Testis (tissue), 5 donors: ENCODE measurements at places on chromosomes 13 and 19.

DNA sequence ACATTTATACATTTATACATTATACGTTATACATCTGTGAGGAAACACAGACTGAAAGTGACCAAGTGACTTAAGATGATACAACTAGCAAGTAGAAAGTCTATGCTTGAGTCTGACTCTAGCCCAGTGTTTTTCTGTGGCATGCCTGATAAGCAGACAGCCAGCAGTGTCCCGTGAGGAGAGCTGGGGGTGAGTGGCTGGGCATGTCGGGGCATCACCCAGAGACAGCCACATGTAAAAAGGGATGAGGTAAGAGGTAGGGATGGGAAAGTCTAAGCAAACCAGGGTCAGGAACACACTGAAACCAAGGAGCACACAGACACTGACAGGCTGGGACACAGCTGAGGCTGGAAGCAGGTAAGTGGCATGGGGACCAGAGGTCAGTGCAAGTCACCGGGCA is 333.2 kb downstream of the FOXO1 start:
- DNase-seq, result no peak

- DNase-seq, result peak; percentile 83
These were observed 20.0 kb downstream of the XRCC1 start for GRCh38 chr19:43555185-43555770.

DNA sequence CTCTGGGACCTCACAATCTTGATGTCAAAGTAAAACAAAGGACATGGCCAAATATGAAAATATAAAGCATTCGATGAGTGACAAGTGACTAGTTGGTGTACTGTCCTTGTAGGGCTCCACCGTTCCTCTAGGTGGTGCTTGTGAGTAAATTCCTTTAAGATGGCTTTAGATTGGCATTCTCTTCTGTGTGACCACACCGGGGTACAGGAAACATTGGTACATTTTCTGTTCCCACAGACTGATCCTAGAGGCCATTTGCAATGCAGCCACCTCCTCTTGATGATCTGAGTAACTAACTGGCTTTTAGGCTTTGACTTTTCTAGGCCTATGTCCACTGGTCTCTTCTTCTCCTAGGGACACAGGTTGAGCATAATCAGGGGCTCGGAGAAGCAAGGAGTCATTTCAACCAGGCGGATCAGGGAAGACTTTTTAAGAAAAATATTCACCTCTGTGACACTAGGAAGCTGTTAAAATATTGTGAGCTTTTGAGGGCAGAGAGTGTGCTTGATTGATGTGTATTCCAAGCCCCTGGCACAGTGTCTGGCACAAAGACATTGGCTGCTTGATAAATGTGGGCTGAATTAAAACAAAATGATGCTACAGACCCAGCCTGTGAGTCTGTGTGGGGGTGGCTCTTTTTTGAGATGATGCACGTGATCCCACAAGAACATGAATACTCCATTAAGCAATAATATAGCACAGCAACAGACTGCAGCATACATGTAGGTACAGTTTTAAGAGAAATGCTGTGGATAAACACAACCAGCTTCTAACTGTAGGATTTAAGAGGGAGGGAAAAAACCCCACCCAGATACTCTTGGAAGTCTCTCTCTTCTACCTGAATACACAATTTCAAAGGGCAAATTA is 21.0 kb downstream of the EPSTI1 start:
- DNase-seq, result peak; percentile 65

DNA sequence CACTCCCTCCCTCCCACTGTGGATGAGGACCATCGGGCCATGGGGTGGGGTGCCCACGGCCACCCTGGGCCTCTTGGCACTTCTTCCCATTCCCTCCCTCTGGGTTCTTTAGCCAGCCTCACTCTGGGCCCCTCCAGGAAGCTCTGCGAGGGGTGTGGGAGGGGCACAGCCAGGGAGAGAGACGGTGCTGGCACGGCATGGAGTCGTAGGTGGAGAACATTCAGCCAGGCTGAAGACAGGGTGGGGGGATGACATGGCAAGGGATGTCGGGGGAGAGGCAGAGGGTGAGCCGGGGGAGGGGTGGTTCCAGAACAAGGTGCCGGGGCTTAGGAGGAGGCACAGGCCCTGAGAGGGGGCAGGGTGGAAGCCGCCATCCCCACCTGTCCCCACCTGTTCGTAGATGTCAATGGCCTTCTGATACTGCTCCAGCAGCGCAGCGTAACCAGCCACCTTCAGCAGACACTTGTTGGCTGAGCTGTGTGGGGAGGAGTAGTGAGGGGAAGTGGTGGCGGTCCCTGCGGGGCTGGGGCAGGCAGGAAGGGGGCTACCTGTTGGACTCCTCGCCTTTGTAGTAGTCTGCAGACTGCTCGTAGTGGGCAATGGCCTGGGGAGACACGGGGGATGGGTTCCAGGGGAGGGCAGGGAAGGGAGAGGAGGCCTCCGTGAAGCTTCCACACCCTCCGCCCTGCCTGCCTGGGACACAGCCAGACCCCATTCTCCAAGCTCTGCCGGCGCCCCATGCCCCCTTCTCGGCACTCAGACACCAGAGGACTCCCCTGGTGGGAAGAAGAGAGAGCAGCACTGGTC is 8.8 kb upstream of the KPTN start:
- no peak for DNase-seq

- DNase-seq, result no peak
These were observed 20.8 kb downstream of the ZC3H13 start for GRCh38 chr13:46031581-46032263.

GRCh38 chr19:6518145-6518911 is 12.5 kb upstream of the TNFSF9 start:
- no peak for DNase-seq

GRCh38 chr13:111020546-111020945 is 94.6 kb upstream of the ARHGEF7 start:
- no peak for DNase-seq

DNA sequence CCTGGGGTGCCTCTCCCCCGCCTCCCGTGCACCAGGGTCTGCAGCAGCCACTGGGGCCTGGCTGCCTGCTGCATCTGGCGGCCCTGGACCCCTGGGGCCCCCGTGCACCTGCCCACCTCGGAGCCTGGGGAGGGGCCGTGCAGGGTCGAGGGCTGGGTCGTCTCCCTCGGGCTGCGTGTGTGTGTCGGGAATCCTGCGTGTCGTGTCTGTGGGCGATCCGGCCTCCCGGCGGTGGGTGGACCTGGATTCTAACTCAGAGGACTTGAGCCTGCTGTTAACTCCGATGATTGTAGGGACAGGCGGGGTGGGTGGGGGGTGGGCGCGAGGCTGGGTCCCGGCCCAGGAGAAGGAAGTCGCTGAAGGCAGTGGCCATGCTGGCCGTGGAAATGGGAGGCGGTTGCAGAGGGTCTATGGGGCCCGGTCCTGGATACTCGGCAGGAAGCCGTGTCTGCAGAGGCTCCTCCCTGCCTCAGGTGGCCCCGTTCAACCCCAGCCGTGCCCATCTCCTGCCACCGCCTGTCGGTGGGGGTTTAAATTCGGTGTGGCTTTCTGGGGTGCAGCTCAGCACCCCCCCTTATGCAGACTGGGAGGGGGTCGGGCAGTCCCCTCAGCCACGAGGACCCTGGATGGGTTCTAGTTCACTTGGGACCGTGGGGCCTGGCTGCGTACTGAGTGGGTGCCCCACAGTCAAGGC is 9.4 kb upstream of the WDR18 start:
- no peak for DNase-seq

DNA sequence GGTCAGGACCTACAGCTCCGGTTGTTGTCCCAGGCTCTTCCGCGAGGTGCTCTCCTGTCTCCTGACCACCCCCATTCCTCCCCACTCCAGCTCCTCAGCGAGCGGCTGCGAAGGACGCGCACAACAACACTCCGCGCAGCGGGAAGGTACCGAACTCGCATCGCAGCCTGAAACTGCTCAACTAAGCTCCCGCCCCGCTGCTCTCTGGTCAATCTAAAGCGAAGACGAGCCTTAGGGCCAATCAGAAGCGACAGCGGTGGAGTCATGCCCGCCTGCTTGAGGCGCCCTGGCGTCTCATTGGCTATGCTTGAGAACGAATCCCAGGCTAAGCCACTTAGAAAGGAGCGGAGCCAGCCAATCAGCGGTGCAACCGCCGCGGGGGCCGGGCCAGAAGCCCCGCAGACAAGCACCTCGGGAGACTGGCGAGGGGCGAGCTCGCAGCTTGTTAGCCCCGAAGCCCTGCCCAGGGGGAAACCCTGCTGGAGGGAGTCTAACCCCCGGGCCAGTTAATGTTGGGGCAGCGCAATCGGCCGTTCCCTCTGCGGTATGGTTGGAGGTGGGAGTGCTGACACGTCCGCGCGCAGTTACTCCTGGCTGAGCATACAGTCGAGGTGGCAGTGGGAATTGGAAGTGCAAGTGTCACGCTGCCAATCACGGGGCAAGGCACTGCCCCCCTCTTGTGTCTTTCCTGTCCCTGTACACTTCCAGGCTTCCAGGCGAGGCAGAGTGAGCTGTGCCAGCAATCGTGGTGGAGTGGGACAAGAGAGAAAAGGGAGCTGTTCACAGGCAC is 1.9 kb upstream of the ZBTB32 start:
- peak; percentile 99 for DNase-seq

DNA sequence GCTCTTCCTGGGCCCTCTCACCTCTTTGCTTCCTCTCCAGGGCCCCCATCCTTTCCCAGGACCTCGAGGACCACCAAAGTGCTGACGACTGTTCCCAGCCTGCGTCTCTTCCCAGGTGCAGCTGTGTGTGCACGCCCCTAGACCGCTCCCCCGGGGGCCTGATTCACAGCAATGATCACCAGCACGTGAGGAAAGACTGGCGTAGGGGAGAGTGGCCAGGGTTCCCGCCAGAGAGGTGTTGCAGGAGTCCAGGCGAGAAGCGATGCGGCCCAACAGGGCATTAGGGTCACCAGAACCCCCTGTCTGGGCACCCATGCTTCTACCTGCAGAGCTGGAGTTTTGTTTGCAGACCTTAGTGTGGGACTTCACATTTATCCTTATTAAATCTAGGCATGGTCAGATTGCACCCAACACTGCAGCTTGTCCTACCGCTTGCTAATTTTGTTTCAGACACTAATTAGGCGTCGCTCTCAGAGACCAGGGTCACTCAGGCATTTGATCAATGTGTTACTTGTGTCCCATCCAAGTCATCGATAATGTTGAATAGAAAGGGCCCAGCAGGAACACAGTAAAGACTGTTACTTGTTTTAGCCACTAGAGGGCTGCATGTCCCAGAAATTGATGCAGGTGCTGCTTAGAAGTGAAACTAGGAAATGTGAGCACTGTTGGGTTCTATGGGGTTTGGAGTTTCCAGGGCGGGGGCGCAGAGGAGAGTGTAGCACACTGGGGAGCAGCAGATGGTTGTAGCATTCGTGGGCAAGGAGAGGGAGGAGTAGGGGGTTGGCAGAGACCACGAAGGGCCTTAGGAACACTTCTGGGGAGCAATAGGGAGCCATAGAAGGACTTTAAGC is 53.2 kb downstream of the CDADC1 start:
- peak; percentile 66 for DNase-seq

DNA sequence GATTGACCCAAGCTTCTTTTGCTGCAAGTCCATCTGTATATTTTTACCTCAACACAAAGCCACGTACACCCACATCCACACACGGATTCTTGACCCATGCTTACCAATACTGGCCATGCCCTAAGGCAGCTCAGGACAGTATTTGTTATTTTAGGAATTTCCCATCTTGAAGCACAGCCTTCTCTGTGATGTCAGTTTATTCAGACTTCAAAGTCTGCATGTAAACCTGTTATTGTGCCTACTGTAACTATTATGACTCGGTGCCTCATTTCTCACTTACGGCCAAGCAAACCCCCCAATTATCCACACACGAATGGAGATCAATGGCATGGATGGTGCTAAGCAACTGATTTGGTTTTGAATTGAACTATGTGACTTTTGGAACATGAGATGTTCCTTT is 17.5 kb downstream of the CLDN10 start:
- DNase-seq, result no peak

- DNase-seq, result peak; percentile 50
These were observed 155.0 kb upstream of the SERP2 start for GRCh38 chr13:44218501-44219240.

- DNase-seq, result peak; percentile 71
These were observed 58.8 kb upstream of the ZNF681 start for GRCh38 chr19:23817519-23817918.

DNA sequence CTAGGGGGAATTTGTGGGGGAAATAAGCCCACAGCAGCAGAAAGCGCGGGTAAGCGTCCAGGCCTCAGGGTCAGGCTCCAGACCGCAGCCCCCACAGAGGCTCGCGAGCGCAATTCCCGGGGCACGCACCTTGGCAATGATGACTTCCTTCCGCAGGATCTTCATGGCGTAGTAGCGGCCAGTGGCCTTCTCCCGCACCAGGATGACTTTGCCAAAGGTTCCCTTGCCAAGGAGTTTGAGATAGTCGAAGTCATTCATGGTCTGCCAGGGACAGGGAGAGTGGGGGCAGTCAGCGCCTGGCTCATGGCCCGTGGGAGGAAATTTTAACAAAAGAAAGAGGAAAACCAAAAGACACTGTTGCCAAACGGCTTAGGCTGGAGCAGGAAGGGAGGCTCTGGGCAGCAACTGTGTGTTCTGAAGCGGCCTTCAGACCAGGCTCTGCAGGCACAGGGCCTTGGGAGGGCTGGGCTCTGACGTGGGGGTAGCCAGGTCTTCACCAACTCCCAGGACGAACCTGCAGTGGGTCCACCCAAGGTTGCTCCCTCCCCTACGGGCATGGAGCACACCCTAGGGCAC is 15.4 kb upstream of the CCNP start:
- peak; percentile 93 for DNase-seq

DNA sequence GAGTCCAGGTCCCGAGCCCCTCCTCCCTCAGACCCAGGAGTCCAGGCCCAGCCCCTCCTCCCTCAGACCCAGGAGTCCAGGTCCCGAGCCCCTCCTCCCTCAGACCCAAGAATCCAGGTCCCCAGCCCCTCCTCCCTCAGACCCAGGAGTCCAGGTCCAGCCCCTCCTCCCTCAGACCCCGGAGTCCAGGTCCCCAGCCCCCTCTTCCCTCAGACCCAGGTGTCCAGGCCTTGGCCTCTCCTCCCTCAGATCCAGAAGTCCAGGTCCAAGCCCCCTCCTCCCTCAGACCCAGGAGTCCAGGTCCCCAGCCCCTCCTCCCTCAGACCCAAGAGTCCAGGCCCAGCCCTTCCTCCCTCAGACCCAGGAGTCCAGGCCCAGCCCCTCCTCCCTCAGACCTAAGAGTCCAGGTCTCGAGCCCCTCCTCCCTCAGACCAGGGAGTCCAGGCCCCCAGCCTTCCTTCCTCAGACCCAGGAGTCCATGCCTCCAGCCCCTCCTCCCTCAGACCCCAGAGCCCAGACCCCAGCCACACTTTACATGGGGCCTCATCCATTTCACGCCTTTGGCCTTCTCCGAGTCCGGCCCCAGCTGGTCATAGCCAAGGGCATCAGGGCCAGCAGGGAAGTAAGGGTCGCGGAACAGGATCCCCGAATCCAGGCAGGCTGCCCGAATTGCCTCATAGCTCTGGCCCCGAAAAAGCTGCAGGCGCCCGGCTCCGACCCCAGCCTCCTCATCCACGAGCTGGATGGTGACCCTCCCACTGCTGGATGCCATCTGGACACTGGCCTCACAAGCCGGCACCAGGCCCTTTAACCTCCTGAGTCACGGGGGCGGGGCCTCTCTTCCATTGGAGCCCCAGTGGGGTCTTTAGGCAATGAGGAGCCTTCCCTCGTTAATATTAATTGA is 628 bp downstream of the CAPN12 start:
- no peak for DNase-seq

GRCh38 chr19:5953030-5953589 is 24.8 kb downstream of the RANBP3 start:
- DNase-seq, result no peak
